ENCODE measurements at places on chromosomes 12 and 14.

DNA sequence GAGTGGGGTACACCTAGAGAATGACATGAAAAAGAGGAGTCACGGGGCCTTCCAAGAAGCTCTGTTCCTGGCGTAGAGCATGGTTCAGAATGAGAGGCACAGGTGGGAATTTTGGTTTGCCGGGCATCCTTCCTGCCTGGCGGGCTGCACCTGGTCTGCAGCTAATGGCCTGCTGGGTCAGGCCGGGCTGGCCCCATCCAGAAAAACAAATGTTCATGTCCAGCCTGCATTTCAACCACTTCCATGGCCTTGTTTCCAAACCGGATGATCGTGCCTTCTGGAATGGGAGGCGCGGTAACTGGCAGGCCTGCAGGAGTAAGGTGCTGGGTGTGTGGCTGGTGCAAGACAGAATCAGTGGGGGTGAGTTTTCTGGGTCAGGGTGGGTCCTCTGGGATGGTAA is 14.4 kb downstream of the TEAD4 start:
- no peak overlapping the region for H3K27ac ChIP-seq
- H3K4me1 ChIP-seq, result no peaks in the 10 kb centered on the region
- H3K27me3 ChIP-seq, result no peaks in the 10 kb centered on the region
- no peak overlapping the region for H3K4me3 ChIP-seq
- no peak for DNase-seq

GRCh38 chr12:6852651-6853354 is 853 bp downstream of the USP5 start:
- H3K27me3 ChIP-seq, result no peaks in the 10 kb centered on the region
- DNase-seq, result peak; percentile 38
- peak overlapping the region; percentile 46 for H3K27ac ChIP-seq
- peaks cover 42% of the 10 kb centered on the region for H3K4me1 ChIP-seq
- H3K4me3 ChIP-seq, result peak overlapping the region; percentile 73

GRCh38 chr12:82040987-82041743 is 282.0 kb upstream of the PPFIA2 start:
- DNase-seq, result no peak
- H3K4me1 ChIP-seq, result no peaks in the 10 kb centered on the region
- H3K4me3 ChIP-seq, result no peak overlapping the region
- H3K27me3 ChIP-seq, result no peaks in the 10 kb centered on the region

GRCh38 chr12:30278401-30278800 is 417.3 kb downstream of the IPO8 start:
- H3K27ac ChIP-seq, result no peak overlapping the region
- no peak overlapping the region for H3K4me3 ChIP-seq
- no peaks in the 10 kb centered on the region for H3K4me1 ChIP-seq
- H3K27me3 ChIP-seq, result no peaks in the 10 kb centered on the region

GRCh38 chr12:11798856-11799501 is 149.5 kb downstream of the ETV6 start:
- no peaks in the 10 kb centered on the region for H3K36me3 ChIP-seq
- no peaks in the 10 kb centered on the region for H3K27me3 ChIP-seq
- H3K4me1 ChIP-seq, result peaks cover 25% of the 10 kb centered on the region
- no peak overlapping the region for H3K4me3 ChIP-seq
- no peak overlapping the region for H3K27ac ChIP-seq
- no peak for DNase-seq

DNA sequence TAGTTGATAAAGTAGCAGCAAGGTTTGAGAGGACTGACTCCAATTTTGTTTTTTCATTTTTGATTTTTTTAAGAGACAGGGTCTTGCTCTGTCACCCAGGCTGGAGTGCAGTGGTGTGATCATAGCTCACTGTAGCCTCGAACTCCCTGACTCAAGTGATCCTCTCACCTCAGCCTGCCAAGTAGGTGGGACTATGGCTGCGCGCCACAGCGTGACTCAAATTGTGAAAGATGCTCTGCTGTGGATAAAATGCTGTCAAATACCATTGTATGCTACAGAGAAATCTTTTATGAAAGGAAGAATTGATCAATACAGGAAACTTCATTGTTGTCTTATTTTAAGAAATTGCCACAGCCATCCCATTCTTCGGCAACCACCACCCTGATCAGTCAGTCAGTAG is 48.3 kb downstream of the SCN8A start:
- H3K36me3 ChIP-seq, result no peaks in the 10 kb centered on the region
- H3K4me3 ChIP-seq, result no peak overlapping the region
- no peaks in the 10 kb centered on the region for H3K4me1 ChIP-seq
- H3K27me3 ChIP-seq, result no peaks in the 10 kb centered on the region

GRCh38 chr14:69260861-69261564 is 1.1 kb downstream of the GALNT16 start:
- H3K27me3 ChIP-seq, result peaks cover 69% of the 10 kb centered on the region
- no peak overlapping the region for H3K27ac ChIP-seq
- peaks cover 10% of the 10 kb centered on the region for H3K4me1 ChIP-seq
- peak; percentile 19 for DNase-seq
- no peak overlapping the region for H3K4me3 ChIP-seq

All from CD4-positive, alpha-beta T cell (primary cell).